Bone marrow (tissue), 2 donors: ENCODE measurements at places on chromosomes 16 and 17.

DNA sequence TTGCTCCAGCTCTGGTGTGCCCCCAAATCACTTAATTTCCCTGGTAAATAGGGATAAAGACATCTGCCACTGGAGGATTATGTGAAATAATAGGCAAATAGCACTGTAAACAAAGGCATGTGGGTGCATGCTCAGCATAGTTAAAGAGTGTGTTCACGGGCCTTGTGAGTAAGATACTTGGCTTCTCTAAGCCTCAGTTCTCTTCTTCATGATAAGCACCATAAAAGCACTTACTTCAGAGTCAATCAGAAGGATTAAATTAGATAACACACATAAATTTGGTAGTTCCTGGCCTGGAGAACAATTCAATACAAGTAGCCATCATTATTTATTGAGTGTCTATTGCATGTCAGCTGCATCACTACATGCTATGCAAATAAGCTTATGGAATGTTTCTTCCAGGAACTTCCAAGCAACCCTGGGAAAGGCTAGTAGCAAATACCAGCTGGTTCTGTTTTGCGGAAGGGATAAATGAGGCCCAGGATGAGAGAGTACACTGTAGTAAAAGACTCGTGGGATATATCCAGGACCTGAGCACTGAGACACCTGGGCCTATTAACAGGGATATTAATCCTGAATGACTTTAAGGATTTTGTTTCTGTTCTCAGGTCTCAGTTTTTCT, 14.5 kb downstream of the CCL11 start:
- no peak for DNase-seq

GRCh38 chr17:58252141-58252540, 13.8 kb downstream of the LPO start:
- DNase-seq = no peak

GRCh38 chr17:40323391-40324381, 14.7 kb downstream of the RARA start:
- no peak for DNase-seq

DNA sequence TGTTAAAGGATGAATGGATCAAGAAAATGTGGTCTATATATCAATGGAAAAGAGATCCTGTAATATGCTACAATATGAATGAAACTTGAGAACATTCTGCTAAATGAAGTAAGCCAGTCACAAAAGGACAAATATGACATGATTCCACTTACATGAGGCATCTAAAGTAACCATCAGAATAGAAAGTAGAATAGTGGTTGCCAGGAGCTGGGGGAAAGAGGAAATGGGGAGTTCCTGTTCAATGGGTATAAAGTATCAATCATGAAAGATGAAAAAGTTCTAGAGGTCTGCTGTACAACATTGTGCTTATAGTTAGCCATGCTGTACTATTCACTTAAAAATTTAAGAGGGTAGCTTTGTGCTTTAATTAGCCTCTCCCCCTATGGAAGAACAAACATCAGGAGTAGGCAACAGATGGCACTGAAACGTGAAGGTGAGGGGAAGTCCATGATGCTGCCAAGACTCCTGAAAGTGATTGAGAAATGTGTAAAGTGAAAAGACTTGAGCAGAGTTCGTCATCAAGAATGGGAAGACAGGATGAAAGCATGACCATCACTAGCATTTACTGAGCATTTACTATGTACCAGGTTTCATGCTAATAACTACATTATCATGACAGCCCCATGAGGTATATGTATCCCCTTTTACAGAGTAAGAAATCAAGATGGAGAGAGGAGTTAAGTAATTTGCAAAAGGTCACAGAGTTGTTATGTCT, 167.2 kb downstream of the CYB561 start:
- DNase-seq = no peak

GRCh38 chr17:21245639-21246084, 7.5 kb downstream of the NATD1 start:
- DNase-seq = no peak

DNA sequence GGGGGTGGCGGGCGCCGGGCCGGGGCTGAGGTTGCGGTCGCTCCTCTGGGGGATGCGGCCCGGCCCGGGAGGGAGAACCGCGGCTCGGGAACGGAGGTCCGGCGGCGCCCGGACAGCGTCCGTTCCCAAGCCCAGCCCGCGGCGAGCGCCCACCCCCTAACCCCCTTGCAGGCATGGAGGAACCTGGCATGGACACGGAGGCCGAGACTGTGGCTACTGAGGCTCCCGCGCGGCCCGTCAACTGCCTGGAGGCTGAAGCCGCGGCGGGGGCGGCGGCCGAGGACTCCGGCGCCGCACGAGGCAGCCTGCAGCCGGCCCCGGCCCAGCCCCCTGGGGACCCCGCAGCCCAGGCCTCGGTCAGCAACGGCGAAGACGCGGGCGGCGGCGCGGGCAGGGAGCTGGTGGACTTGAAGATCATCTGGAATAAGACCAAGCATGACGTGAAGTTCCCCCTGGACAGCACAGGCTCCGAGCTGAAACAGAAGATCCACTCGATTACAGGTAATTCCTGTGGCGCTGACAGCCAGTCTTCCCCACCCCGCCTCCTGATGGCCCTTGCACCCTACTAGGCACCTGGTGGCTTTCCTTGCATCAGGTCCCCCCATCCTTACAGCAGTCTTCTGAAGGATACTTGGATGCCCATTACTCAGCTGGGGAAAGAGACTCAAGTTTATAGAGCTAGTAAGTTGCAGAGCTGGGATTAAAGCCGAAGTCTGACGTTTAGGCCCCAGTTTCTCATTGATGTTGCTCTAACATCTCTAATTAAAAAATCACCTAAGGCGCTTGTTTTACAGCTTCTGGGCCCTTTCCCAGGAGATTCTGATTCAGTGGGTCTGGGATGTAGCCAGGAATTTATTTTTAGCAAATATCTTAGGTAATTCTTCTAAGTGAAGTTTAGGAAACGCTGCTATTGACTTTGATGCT, 514 bp downstream of the UBFD1 start:
- DNase-seq = no peak

- no peak for DNase-seq
Observed at GRCh38 chr16:85396879-85397871, 215.9 kb upstream of the GSE1 start.

GRCh38 chr17:83034525-83034924, 44.9 kb upstream of the METRNL start:
- no peak for DNase-seq

GRCh38 chr16:68380348-68380670, 68.0 kb downstream of the SMPD3 start:
- no peak for DNase-seq

- DNase-seq = no peak
Observed at GRCh38 chr17:27554152-27554551, 76.8 kb upstream of the LGALS9 start.

DNA sequence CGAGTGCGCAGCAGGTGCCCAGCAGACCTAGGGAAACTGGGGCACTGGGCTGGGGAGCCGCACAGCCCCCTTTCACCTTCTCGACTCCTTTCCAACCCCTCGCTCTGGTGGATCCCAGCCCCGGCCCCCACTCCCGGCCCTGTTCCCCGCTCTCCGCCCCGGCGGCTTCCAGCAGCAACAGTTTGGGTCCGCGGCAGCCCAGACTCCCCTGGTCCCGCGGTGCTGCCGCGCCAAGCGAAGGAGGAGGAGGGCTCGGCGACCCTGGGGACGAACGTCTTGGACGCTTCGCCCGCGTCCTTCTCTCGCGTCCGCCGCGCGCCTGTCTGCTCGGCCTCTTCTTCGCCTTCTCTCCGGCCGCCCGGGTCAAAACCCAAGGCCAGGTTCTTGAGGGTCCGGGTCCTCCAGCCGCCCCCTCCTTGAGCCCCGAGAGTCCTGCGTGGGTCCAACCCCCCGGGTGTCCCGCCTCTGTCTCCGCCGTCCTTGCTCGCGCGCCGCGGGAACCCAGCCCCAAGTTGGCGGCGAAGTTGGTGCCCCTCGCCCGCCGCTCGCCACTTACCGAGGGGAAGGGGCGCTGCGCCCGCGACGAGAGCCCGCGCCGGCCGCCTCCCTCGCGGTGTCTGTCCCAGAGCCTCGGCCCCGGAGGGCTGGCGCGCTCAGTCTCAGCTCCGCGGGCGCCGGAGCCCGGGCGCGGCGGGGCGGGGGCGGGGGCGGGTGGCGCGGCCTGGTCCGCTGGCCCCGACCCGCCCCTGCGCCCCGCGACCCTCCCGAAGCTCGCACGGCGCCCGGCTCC, 1.4 kb upstream of the GRIN2C start:
- DNase-seq = no peak

DNA sequence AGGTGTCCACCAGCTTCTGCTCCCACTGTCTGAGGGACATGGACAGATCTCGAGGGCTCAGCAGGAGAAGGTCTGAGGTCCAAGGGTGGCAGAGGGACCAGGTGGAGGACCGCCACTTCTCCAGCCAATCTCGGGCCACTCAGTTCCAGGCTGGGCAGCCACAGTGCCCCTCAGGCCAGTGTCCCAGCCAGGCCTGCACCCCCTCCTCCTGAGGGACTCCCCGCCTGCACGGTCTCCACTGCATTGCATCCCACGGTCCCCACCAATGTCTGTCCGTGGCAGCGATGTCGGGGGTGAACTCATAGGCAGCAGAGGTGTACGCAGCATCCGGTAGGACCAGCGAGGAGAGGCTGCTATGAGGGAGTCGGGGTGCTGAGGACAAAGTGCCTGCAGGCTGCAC, 64.2 kb upstream of the DOC2B start:
- no peak for DNase-seq

GRCh38 chr16:85245307-85246172, 133.3 kb upstream of the CIBAR2 start:
- no peak for DNase-seq

DNA sequence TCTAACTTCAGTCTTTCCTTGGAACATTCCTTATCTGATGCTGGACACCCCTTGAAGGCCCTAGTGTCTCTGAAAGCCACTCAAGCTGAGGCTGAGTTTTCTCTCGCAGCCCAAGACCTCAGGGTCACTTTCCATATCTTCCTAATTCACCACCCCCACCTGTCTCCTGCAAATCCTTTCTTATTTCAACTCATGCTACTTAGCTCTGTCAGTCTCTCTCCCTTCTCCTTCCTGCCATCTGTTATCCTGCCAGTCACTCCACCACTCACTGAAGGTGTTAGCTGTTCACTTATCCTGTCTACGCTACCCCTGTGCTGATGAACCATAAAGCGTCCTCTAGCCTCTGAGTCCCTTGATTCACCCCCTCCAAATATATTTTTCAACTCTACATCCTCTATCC, 143.9 kb upstream of the SHISA6 start:
- DNase-seq = no peak

DNA sequence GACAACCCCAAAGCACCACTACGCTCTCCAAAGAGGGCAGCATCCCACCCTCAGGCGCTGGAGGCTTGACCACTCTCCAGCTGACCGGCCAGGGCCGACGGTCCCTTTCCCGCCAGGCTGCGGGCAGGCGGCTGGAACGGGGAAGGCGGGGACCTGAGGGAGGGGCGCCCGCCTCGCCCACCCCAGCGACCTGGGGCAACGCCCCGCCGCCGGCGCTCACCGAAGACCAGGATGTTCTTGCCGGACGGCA, 431 bp downstream of the DYNC1LI2 start:
- DNase-seq = no peak

DNA sequence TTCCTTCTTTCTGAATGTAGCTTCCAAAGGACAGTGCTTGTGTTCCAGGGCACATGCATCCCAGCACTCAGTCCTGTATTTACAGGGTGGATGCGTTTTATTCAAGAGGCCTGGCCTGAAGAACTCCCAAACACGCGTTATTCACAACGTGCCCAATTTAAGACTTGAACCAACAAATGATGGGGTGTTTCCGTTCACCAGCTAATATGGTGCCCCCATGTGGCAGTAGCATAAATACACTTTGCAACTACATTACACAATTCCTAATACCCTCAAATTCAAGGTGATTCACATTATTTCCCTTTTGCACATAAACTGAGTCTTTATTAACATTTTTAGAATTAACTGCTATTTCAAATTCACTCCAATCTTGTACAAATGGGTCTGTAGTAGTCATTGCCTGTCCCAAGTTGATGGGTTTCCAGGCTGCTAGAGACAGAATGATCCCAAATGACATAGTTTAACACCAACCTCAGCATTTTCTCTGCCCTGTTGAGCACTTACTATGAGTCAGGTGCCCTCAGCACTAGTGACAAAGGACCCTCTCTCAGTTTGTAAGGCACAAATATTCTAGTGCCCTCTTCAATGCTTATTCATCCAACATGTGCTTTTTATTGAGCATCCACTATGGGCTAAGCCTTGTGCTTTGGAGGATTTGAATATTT, 26.9 kb downstream of the HSD17B2 start:
- no peak for DNase-seq

- DNase-seq = no peak
Observed at GRCh38 chr16:9922441-9922840, 259.8 kb downstream of the GRIN2A start.

DNA sequence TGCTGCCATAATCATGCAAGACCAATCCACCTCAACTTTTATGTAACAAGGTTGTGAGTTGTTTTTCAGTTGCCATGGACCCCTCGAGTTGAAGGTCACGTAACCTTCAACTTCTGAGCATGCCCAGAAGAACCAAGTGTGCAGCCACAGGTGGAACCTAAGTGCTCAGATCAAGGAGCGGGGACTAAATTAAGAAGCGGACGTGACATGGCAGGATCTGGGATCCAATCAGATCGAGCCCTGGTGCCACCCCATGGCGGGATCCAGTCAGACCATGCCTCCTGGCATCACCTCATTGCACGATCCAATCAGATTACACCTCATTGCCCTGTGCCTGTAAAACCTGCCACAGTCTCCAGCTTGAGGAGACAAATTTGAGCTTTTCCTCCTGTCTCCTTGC, 204.5 kb upstream of the CDH5 start:
- no peak for DNase-seq

GRCh38 chr16:56272583-56272894, 81.2 kb downstream of the GNAO1 start:
- no peak for DNase-seq

DNA sequence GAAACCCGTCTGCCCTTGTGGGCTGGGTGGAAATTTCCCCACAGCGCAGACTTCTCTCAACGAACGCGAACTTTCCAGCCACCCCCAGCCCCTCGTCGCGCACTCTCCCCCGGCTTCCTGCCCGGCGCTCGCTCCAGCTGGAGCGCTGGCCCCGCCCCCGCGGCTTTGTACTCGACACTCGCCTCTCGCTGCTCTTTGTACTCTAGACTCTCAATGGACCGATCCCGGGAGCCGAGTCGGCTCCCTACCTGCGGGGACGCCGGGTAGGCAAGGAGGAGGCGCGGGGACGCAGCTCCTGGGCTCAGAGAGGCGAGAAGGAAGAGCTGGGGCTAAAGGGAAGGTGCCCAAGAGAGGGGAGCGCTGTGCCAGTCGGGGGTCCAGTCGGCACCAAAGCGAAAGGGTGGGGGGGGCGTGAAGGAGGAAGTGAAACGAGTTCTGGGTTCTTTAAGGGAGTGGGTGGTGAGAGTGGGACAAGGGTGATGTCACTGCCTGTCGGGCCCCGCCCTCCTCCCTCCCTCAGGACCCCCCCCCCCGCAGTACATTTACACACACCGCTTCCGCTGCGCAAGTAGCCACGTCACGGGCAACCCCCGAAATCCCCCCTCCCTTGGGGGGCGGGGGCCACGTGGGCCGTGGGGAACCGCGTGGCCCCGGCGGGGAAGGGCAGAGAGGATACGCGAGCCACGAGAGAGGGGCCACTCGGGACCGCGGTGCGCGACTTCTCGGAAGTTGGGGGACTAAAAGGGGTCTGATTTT, 9.7 kb downstream of the KDM6B start:
- DNase-seq = peak; percentile 98
